Vagina (tissue), 2 donors: ENCODE measurements at places on chromosomes 13 and 19.

GRCh38 chr13:35693134-35693784 lies 216.8 kb upstream of the MAB21L1 start:
- DNase-seq = no peak
- no peaks in the 10 kb centered on the region for H3K27me3 ChIP-seq
- no peaks in the 10 kb centered on the region for H3K4me1 ChIP-seq
- no peak overlapping the region for H3K4me3 ChIP-seq
- H3K27ac ChIP-seq = no peak overlapping the region

DNA sequence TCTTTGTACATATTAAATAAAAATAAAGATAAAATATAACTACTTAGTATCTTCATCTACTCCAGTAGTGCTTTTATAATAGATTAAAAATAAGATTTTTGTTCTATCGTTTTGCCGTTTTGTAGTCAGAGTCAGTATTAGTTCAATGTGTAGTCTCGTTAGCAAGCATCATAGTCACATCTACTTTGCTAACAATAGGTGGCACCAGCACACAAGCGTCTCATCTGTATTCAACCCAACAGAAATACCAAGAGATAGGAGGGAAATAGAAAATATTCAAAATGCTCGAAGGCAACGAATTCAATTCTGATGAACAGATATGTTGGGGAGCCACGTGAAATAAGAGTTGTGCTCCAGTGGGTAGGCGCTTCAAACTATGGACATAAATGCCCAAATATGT lies 21.4 kb upstream of the MICU2 start:
- no peak overlapping the region for H3K4me3 ChIP-seq
- H3K4me1 ChIP-seq = no peaks in the 10 kb centered on the region
- no peak for DNase-seq
- H3K27me3 ChIP-seq = no peaks in the 10 kb centered on the region

DNA sequence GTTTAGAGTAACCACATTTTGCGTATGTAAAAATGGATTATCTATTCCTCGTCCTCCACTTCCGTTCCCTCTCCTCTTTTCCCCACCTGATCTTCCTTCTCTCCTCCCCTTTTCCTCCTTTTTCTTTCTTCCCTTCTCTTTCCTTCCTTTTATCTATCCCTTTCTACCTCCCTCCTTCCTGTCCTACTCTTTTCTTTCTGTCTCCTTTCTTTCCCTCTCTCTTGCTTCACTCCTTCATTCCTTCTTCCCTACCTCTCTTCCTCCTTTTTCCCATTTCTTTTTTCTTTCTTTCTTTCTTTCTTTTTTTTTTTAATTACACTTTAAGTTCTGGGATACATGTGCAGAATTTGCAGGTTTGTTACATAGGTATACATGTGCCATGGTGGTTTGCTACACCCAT lies 688.4 kb upstream of the GPC6 start:
- DNase-seq = no peak
- H3K4me3 ChIP-seq = no peak overlapping the region

- no peak for DNase-seq
- no peak overlapping the region for H3K4me3 ChIP-seq
- no peaks in the 10 kb centered on the region for H3K27me3 ChIP-seq
Measured at GRCh38 chr13:50319635-50320255, 304.5 kb downstream of the KCNRG start.

DNA sequence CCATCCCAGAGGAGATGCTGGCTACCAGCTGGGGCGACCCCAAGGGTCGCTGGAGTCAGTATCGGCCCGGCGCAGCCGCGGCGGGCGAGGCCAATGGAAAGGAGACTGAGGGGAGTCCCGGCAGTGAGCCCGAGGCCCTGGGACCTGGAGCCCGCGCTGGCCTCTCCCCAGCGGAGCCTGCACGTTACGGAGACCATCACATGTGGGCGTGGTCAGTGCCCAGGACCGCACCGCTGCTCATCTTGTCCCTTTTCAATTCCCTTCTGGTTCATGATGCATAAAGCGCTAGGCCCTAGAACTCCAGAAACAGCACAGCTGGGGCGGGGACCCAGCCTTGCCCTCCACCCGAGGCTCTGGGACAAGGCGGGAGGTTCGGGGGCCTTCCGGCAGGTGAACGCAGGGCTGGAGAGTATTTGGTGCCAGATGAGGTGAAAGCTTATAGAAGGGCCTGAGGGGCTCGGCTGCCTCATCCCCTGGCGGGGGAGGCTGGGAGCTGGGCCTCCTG lies 8.0 kb downstream of the C19orf25 start:
- DNase-seq = no peak
- no peaks in the 10 kb centered on the region for H3K36me3 ChIP-seq
- no peak overlapping the region for H3K27ac ChIP-seq
- peak overlapping the region; percentile 51 for H3K4me3 ChIP-seq
- H3K27me3 ChIP-seq = peaks cover 4% of the 10 kb centered on the region
- H3K4me1 ChIP-seq = peaks cover 64% of the 10 kb centered on the region

- H3K27ac ChIP-seq = no peak overlapping the region
- H3K27me3 ChIP-seq = no peaks in the 10 kb centered on the region
- peaks cover 25% of the 10 kb centered on the region for H3K36me3 ChIP-seq
- H3K4me3 ChIP-seq = no peak overlapping the region
- DNase-seq = no peak
Measured at GRCh38 chr13:45479661-45480060, 14.9 kb downstream of the COG3 start.

GRCh38 chr13:75319254-75319653 lies 162.7 kb downstream of the TBC1D4 start:
- no peak for DNase-seq
- H3K27me3 ChIP-seq = no peaks in the 10 kb centered on the region
- H3K36me3 ChIP-seq = no peaks in the 10 kb centered on the region

GRCh38 chr19:2754659-2755447 lies 15.0 kb upstream of the SLC39A3 start:
- no peaks in the 10 kb centered on the region for H3K36me3 ChIP-seq
- DNase-seq = no peak
- no peaks in the 10 kb centered on the region for H3K27me3 ChIP-seq
